NCI-H2029 (cell line): ENCODE measurements at places on chromosomes 7 and 10.

- DNase-seq, result peak; percentile 22
These were observed 9.3 kb upstream of the TET1 start for GRCh38 chr10:68550747-68551411.

DNA sequence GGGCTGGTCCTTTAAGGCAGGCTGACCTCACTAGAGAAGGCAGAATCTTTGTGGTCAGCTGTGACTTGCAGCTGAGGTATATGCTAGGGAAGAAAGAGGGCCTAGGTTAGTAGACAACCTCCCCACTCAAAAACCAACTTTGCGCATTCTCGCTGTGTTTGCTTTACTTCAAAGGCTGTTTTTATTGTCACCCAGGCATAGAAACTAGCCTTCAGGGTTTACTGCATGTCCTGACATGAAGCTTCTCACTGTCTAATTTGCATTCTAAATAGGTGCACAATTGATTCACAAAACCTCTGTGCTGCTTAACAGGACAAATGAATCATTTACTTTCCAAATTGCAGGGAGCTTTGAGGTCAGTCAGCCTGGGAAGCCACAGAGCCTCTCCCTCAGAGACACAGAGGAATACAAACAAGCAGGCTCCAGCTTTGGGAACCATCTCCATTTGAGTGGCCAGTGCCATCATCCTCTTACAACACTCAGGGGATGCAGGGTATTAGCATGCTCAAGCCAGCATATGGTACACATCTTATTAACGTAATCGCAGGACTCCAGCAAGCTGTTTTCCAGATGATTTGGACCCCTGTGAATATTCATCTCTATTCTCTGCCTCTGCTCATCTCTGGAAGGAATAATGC lies 596.4 kb upstream of the GHITM start:
- no peak for DNase-seq

- DNase-seq, result no peak
These were observed 11.1 kb downstream of the ZNF316 start for GRCh38 chr7:6648066-6648814.

DNA sequence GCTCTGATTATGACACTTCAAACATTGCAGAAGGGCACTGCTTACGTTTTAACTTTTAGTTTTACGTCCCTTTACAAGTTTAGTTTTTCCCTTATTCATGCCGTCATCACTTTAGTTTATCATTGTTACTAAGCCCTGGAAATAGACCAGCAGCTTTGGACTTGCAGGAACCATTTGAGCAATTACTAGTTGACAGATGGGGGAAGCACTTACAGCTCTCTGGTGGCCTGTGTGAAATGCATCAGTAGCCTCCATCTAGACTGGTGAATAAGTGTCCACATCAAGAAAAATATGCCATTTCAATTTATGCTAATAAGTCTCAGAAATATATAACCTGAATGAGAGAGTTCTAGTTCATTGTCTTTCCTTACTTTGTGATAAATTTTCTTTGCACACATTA lies 194.9 kb upstream of the GRM3 start:
- no peak for DNase-seq

- no peak for DNase-seq
These were observed 5.1 kb downstream of the WIPI2 start for GRCh38 chr7:5195157-5195556.

DNA sequence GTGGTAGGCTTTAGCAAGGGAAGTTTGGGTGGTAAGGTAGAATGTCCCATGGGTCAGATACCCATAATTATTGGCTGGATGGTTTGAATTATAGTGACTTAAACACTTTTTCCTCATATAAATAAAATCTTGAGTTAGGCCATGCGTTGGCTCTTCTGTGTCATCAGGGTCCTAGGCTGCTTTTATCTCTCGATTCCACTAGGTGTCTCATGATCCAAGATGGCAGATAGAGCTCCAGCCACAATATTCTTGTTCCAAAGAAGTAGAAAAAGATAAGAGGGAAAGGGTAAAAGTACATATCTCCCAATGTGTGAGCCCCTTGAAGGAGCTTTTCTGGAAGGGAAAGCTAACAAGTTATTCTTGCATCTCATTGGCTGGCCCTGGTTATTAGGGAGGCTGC lies 144.7 kb downstream of the GRK5 start:
- no peak for DNase-seq

GRCh38 chr7:139035586-139036353 lies at the start of gene ZC3HAV1L:
ZC3HAV1L (minus strand) TSS chr7:139036042; CDS start chr7:139036017, 25 bp downstream.
- DNase-seq, result peak; percentile 61

DNA sequence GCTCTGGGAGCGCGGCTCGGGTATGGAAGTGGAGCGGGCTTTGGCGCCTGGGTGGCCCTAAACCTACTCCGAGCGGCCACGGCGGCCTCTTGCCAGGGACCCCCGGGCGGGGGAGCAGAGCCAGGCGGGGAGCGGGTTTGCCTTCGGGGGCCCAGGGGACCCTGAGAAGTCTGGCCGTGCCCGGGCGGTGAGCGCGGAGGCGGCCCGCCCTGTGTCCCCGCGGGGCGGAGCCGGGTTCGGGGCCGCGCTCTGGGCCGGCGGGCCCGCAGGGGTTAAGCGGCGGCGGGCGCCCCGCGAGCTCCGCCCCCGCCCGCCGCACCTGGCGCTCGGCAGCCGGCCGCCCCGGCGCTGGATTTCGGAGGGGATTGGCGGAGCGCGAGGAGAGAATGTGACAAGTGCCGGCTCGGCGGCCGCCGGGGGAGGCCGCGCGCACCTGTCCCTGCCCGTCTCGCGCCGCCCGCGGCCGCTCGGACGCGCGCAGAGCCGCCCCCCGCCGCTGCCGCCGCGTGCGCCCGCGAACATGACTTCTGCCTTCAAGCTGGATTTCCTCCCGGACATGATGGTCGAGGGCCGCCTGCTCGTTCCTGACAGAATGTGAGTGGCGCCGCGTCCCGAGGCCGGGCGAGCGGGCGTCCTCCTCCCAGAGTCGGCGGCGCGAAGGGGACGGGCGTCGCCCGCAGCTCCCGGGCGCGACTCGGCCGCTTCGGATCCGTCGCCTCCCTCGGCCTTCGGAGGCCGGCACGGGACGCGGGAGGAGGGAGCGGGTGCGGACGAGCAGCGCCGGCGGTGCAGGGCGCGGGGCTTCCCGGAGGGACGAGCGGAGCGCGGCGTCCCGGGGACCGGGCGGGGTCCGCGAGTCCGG lies at the start of gene CELF2:
CELF2 (plus strand) TSS at position 303 of the 862 bp plus-strand sequence; CDS start at position 521, 218 bp downstream.
- DNase-seq, result no peak
